ENCODE measurements at places on chromosomes 4 and X.

GRCh38 chrX:50430917-50431575, 39.6 kb downstream of the DGKK start:
- DNase-seq, result no peak

DNA sequence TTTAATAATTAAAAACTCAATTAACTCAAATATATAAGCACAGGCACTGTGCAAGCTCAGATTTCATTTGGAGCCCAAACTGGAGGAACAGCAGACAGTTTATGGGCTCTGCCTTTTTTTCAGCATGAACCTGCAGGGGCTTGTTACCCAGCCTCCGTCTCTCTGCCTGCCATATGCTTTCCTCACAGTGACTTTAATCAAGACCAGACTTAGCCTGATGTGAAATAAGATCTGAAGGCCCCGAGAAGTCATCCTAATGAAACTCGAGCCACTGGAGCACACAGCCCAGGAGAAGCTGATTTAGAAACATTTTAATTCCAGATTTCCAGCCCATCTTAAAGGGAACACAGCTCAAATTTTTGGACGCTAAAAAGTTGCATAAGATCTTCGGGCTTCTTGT, 55.6 kb downstream of the SPATA18 start:
- DNase-seq, result no peak

DNA sequence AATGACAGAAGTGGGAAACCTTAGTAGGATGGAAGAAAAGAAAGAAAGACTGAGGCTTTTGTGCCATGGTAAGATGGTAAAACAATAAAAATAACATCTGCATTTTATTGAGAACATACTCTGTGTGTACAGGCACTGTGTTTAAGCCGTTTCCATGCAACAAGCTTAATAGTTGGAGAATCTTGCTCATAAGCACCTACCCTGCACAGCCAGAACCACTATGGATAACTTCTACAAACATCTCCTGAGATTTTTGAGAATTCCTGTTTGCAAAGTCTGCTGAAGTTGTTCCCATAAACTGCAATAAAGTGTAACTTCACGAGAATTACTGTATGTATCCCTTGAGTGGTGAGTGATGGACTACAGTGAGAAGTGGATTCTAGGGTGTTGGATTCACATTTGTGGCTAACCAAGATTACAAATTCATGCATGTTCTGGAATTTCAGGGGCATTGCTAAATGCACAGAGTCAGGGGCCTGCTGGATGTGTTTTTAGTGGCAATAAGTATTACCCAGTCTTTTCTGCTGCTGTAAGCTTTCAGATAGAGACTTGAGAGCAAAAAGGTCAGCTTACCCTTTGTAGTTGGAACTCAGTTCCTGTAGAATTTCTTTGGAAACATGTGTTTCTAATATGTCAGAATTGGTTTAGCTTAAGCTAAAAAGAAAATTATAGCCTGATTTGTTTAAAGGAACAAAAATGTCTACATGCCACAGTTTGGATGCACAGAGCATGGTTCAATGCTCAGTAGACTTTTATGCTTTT, 132.5 kb downstream of the AFF1 start:
- no peak for DNase-seq

DNA sequence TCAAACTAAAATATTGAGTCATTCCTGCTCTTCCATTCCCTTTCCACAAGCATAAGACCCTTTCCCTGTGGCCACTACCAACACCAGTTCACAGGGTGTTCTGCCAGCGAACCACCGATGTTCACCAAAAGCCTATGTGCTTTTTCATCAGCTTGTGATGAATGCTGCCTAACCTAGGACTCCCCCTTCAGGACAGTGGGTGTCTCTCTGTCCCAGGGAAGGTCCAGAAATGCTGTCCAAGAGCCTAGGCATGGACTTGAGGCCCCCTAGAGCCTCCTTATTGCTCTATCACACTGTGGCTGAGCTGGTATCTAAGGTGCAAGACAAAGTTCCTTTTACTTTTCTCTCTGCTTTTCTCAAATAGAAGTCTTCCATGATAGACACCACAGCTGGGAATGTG, 1015.6 kb downstream of the PCDH19 start:
- DNase-seq, result no peak
